ENCODE measurements at places on chromosomes 4 and X. TPM values are rescaled to one million over a fixed set of nuclear protein-coding genes. Genes with fewer than 3 reads are reported as not detected.

DNA sequence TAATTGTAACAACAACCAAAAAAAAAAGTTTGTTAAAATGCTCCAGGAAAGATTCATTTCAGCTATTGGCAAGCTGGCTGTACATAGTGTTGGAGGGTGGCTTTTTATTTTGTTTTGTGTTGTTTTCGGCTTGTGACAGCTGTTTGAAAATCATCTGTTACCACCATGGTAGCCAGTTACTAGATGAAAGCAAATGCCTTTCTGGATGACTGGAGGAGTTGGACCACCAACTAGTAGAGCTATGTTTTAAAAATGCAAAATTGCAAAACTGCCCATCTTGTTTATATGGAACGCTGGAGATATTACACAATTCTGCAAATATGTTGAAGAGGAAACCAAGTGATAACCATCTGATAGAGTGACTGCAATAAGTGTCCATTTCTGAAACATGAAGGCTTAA lies 53.2 kb upstream of the TNIP3 start:
- no peak for DNase-seq

Gene RBMXL3
- not detected for total RNA-seq

GRCh38 chr4:152189451-152190179 lies 346.3 kb downstream of the FBXW7 start:
- DNase-seq, result no peak

Gene GDPD2
- total RNA-seq, result not detected

DNA sequence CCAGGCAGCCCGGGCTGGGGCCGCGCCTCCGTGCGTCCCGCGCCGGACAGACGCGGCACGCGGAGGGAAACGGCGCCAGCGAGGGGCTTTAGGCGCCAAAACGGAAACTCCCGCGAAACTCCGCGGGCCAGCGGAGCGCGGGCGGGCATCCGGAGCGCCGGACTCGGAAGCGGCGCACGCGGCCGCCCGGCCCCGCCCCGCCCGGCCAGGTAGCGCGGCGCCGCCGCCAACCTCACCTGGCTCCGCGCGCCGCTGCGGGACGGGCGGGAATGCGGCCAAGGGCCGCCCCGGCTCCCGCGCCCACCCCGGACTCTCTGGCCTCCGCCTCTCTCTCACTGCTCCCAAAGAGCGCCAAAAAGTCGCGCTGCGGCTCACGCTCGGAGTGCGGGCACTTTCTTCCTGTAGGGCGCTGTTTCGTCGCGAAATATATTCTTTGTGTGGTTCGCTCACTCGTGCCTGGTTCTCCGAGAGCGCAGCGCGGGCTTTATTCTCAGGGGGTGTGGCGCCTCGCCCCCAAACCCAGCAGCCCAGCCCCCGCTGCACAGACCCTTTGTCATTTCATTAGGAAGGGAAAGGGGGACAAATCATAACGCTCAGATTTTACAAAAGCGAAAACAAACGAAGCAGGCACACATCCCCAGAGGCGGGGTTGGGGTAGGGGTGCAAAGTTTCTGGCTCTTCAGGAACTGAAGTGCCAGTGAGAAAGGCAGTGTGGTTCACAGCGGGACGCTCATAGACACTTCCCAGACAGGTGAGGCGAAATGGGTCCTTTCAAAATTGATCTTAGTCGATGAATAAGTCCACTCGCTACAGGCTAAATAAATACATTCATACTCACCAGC lies 961 bp upstream of the MBNL3 start:
- DNase-seq, result peak; percentile 27

GRCh38 chrX:100819534-100819836 lies 706 bp upstream of the CSTF2 start:
- DNase-seq, result peak; percentile 15
